ENCODE measurements at places on chromosomes 16 and 17. TPM values are rescaled to one million over a fixed set of nuclear protein-coding genes. Genes with fewer than 3 reads are reported as not detected.

CD300A gene
- not detected for total RNA-seq

FLII gene
- 445 TPM for total RNA-seq

LIG3 gene
- total RNA-seq, result 48.4 TPM

MMP28 gene
- 0.33 TPM for total RNA-seq

FGF11 gene
- total RNA-seq, result 1.7 TPM

SLC12A3 gene
- total RNA-seq, result not detected

OR3A3 gene
- 0.33 TPM for total RNA-seq

PAQR4 gene
- 3.6 TPM for total RNA-seq

DOC2B gene
- not detected for total RNA-seq

NUPR1 gene
- 30.9 TPM for total RNA-seq

EZH1 gene
- total RNA-seq, result 18.6 TPM

KCNG4 gene
- total RNA-seq, result not detected

KIF2B gene
- total RNA-seq, result not detected

ESRP2 gene
- 0.12 TPM for total RNA-seq

NPIPA1 gene
- 70.5 TPM for total RNA-seq

OR3A2 gene
- total RNA-seq, result under 0.01 TPM

CACNG3 gene
- total RNA-seq, result not detected

MT1B gene
- total RNA-seq, result not detected

FOXJ1 gene
- under 0.01 TPM for total RNA-seq

CD7 gene
- not detected for total RNA-seq

CACNG5 gene
- not detected for total RNA-seq

TTC19 gene
- 33.9 TPM for total RNA-seq

GFAP gene
- 0.12 TPM for total RNA-seq

SULT1A2 gene
- total RNA-seq, result under 0.01 TPM

KRT17 gene
- 1.00 TPM for total RNA-seq

OR1A1 gene
- not detected for total RNA-seq

ASGR1 gene
- 1.3 TPM for total RNA-seq

Measured in uterine smooth muscle cell (primary cell).